Activated T-cell treated with anti-CD3 and anti-CD28 coated beads, Interleukin-2, amount 50 U/mL, for 72 hours (primary cell): ENCODE measurements at places on chromosomes 16 and 17. TPM values are rescaled to one million over a fixed set of nuclear protein-coding genes. Genes with fewer than 3 reads are reported as not detected.

CFAP119 gene
- 4.7 TPM for total RNA-seq

RHBDF1 gene
- total RNA-seq = 0.53 TPM

DNA sequence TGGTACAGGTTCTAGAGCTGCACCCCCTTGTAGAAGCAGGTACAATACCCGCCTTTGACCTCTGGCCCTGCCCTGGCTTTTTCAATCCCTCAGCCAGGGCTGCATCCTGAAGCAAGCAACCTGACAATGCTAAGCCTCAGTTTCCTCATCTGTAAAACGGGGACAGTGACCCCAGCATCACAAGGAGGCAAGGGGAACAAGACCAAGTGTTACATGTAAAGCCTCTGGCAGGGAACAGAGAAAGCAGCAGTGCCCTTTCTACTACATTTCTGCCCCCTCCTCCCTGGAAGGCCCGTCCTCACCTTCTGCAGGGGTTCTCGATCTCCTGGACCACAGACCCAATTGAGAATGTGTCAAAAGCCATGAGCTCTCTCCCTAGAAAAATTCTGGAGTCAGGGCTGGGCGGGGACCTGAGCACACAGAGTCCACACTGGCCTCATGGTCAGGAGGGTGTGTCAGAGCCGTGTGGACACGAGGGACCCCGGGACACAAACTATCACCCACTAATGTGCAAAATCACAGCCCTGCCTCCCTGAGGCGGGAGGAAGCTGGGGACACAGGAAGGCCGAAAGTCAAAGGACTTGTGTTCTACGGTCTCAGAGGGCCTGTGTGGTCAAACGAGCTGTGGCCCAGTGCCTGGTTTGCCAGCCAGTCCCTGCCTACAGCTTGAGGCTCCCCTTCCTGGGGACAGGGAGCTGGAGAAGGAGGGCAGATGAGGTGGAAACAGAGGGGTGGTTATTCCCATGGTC lies 27.5 kb downstream of the LRRC75A start:
- DNase-seq = no peak

DNA sequence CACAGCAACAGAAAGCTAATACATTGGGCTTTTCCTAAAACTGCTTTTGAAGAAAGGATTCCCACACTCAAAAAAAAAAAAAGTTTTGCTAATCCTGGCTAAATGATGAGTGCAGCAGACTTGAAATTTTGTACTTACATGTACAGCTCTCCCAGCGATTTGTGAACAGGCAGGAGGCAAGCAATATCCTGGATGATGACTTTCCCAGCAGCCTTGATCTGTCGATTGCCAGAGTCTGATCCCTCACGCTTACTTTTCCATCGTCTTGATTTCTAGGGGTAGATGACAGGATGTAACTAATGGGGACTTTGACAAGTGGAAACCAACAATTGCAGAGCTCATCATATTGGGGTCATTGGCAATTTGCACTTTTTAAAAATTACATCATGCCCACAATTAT lies 91.4 kb downstream of the WDR59 start:
- no peak for DNase-seq
